ENCODE measurements at places on chromosomes 4 and X.
A peak's percentile ranks its signal among the peaks of the same experiment; 100 is the strongest.

GRCh38 chrX:9942086-9942485 lies 25.1 kb upstream of the CLDN34 start:
- no peak for DNase-seq

DNA sequence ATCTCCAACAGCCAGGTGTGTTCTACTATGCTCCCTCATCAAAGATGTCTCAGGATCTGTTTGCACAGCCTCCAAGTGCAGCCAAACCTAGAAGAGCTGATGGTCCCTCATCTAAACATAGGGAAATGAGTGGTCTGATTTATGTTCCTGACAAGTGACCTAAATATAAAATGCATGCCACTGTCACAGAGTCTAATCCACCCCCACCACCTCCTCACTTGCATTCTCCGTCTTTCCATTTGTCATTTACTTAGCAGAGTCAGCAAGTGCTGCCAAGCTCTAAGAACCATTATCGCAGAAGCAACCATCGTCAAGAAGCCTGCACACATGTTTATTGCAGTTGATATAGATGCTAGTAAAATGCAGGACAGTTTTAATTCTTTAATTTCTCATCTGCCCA lies 33.1 kb upstream of the VCX3A start:
- peak; percentile 5 for DNase-seq

- DNase-seq, result no peak
Observed at GRCh38 chr4:188300385-188300784, 161.1 kb downstream of the TRIML1 start.

DNA sequence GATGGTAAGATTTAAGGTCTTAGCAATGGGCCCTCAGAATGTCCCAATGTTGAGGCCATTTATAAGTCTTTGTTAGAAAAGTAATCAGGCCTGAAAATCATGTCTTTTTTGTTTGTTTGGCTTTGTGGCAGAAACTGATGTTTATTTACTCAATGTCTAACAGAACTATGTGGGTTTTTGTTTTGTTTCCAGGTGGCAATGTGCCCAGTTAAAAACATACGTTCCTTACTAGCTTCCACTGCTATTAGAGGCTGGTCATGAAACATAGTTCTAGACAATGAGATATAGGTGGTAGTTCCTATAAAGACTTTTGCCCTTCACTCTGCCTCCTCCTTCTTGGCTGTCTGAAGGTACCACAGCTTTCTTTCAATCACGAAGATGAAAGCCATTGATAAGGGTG lies 108.8 kb downstream of the C4orf51 start:
- no peak for DNase-seq

- DNase-seq, result no peak
Observed at GRCh38 chrX:134821370-134821769, 163.1 kb upstream of the PLAC1 start.

GRCh38 chr4:188316391-188316790 lies 177.2 kb downstream of the TRIML1 start:
- no peak for DNase-seq

- DNase-seq, result no peak
Observed at GRCh38 chr4:87433342-87433741, 11.0 kb downstream of the NUDT9 start.

DNA sequence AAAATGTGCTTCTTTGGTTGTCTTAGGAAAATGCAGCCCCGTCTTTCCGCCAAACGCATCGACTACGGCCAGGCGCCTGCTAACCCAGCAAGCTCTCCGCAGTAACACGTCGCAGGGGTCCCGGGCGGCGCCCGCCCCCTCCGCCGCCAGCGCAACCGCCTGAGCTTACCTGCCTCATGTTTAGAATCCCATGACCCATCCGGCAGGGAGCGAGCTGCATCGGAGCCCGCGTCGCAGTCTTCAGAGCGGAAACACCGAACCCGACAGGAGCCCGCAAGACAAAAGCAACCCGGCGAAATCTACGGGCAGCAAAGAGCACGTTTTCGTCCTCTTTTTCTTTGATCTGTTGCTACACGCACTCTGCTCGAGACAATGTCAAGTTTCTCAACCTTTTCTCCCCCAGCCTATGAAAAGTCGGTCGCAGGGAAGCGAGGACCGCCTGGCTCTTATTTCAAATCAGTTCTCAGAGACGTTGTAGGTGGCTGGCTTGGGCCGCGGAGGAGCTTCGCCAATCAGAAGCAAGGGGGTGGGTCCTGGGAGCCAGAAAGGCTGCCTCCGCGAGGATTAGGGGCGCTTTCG lies at the start of gene MID1:
MID1 (minus strand) TSS at position 465 of the 579 bp plus-strand sequence. CDS start 53,038 bp downstream, outside the sequence.
- DNase-seq, result peak; percentile 44

- no peak for DNase-seq
Observed at GRCh38 chr4:15004739-15005301, 2.5 kb downstream of the CPEB2 start.

GRCh38 chrX:48461830-48462229 lies 8.2 kb downstream of the SLC38A5 start:
- DNase-seq, result no peak

DNA sequence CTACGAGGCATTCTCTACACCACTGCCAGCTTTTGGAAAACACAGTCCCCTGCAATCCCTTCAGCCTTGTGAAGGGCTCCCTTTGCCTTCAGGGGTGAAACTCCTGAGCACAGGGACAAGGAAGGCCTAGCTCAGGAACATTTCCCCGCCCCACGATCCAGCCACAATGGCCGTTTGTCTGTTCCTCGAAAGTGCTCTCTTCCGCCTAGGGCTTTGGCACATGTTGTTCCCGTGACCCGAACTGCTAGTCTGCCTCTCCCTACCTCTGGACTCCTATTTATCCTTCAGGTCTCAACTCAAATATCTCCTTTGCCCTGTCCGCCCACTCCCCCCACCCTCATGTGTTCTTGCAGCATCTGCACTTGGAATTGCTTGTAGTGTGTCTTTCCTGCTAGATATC lies 12.1 kb downstream of the FGD1 start:
- DNase-seq, result no peak

GRCh38 chr4:36310216-36310615 lies 28.8 kb downstream of the DTHD1 start:
- DNase-seq, result no peak

- no peak for DNase-seq
Observed at GRCh38 chrX:41695426-41695825, 6.7 kb downstream of the GPR34 start.

DNA sequence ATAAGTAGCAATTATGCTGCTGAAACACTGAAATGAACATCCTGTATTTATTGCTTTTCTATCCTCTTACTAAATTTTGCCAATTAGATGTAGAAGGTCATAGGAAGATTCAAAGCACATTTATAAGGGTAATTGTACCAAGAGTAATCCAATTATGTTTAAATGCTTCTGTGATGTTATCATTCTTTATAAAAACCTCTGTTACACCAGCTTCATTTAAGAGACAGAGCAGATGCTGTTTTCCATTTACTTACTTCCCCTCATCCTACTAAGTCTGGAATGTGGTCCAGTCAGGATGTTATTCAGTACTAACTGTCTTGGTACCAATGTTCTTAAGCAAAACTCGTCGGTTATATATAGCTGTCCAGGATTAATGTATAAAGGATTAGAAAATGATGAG lies 539.6 kb downstream of the PDHA2 start:
- no peak for DNase-seq

DNA sequence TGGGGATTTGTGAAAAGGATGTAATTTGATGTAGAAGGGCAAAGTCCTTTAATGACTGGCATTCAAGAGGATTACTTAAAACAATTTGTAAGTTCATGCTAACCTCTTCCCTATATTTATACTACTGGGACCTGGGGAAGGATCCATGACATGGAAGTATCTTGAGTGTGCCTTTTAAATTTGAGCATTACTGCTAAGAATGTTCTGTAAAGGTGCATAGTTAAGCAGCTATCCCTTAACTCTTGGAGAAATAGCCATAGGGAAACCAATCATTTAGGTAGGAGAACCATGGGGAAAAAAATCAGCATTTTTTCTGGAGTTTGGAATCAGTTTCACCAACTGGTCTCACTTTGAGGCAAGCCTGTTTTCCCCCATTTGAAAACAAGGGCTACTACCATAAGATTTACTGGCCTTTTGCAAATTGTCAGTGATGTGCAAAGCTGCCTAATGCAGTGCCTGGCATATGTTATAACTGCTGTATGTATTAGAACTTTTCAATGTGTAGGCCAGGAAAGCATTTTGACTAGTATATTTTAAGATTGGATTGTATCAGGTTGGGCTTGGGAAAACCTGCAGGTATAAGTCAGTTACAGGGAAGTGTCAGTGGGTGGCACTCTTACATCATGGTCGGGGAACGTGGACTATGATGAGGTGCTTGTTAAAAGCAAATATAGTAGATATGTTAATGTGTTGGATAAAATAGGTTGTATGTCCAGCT lies 72.1 kb downstream of the PRSS12 start:
- no peak for DNase-seq

DNA sequence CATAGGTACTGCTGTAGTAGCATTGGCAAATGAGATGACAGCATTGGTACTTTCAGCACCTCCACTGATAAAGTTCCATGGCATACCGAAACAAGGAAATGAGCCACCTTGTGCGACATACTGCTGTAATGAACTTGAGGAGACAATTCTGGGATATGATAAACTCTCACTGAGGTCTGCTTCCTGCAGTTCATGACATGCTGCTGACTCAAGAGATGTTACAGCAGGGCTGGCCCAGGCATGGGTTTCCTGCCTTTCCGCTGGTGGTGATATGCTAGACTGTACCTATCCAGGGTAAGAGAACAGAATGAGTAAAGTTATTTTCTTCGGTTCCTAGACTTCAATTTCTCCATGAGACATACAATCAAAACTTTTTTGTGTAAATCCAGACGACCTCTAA lies 17.1 kb downstream of the BEND2 start:
- no peak for DNase-seq

- DNase-seq, result peak; percentile 17
Observed at GRCh38 chrX:68498044-68498507, 775 bp upstream of the YIPF6 start.

- DNase-seq, result no peak
Observed at GRCh38 chr4:108794136-108794535, 31.3 kb upstream of the ETNPPL start.

DNA sequence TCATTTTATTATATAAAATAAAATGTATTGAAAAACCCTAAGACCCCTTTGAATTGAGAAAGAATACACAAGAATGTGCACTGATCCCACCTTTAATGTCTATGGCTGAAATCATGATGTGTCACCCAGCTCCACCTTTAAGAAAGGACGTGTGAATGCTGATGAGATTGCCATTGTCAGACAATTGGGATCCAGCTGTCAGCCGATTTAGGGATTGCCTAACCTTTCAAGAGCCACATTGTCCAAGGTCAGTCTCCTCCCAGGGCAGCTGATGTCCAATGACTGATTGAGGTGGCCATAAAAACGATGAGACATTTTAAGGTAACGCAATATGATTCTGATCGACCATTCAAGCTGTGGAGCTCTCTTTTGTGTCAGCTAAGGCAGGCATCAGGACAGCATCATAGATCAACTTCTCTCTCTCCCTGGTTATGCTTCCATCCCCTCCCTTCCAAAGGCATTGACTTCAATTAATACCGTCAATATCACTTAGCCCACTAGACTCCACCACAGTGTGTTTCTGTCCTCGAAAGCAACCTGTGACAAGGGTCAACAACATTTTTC lies 1676.4 kb downstream of the PCDH7 start:
- DNase-seq, result no peak

DNA sequence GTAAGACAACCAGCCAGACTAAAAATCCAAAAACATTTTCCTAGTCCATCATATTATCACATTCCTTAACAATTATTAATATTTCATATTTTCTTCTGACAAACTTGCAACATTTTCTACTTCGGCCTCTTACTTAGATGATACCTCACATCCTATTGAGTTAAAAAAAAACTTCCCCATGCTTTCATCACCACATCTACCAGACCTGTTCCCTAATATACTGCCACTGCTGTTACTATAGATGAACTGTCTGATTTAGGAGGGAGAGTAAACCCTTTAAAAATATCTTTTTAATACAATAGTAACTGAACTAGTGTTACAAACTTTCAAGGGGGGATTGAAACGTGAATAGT lies 1.5 kb downstream of the FAM200B start:
- DNase-seq, result no peak

- no peak for DNase-seq
Observed at GRCh38 chr4:8771666-8772065, 100.0 kb downstream of the HMX1 start.

GRCh38 chr4:16334601-16335000 lies 108.3 kb upstream of the TAPT1 start:
- no peak for DNase-seq

DNA sequence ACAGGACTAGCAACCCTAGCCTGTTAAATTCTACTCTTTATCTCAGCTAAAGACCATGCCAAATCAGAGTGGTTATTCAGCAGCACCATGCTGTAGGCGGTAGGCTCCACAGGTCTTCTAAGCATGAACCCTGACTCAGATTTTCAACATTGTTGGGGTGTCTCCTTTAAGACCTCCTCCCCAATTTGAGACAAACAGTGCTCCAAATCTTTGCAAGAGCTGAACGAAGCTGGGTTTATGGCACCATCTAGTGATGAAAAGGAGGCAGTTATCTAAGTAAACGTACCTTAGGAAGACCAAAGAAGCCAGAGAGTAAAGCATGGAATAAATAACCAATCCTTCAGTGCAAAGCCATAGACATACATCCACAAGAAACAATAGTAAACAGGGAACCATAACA lies 334.5 kb upstream of the SLC7A11 start:
- DNase-seq, result no peak

DNA sequence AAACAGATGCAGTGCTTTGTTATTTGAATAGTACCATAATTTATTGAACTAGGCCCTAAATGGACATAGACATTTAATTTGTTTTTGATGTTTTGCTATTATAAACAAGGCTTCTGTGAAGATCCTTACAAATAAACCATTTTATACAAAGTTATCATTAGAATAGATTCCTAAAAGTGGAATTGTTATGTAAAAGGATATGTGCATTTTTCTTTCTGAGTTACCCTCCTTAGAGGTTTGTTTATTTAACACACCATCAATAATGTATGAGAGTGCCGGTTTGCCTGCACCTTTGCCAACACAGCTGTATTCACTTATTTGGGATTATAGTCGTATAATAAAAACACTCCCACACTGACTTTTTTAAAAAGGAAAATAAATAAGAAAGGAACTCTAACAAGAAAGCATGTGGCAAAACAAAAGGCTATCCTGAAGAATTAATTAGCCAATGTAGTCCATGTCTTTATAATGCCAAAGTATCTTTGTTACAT lies 84.8 kb downstream of the PAK3 start:
- DNase-seq, result no peak

GRCh38 chr4:61380865-61381264 lies 180.7 kb downstream of the ADGRL3 start:
- DNase-seq, result peak; percentile 38

DNA sequence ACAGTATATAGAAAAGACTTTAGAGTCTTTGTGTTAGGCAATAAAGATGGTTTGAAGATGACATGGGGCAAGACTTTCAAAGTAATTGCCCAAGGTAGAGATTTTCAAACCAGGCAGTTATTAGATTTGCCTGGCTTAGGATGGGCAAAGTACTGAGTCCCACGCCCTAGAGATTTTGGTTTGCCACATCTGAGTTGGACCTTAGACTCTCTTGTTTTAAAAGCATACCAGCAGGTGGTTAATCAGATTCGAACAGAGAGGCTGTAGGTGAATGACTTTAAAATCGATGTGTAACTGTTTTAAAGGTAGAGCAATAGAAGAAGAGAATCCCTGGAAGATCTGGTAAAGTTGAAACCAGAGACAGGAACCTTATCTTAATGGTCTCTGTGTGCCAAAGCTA lies 121.5 kb downstream of the RAPGEF2 start:
- no peak for DNase-seq

- DNase-seq, result no peak
Observed at GRCh38 chrX:67587946-67588624, 44.3 kb downstream of the AR start.
